GM12891 (cell line): ENCODE measurements at places on chromosomes 7 and 10.
A peak's percentile ranks its signal among the peaks of the same experiment; 100 is the strongest.

DNA sequence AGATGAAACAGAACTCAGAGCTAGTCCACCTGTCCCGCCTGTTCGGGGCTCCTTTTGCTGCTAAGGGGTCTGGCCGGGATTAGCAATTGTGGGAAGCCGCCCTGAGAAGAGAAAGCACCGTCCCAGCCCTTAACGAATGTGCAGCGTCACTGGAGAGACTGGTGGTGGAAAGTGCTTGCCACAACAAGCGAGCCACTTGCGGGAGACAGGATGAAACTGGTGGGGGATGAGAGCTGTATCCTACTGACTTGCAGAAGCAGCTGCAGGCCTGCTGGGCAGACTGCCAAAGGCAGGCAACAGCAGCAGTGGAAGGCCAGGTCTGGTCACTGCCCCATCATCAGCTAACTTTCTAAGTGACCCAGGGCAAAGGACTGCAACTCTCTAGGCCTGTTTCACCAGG, 95.4 kb downstream of the FAM53B start:
- no peak for DNase-seq

- no peak for DNase-seq
These were observed 248.1 kb downstream of the ELFN1 start for GRCh38 chr7:1918063-1918645.

DNA sequence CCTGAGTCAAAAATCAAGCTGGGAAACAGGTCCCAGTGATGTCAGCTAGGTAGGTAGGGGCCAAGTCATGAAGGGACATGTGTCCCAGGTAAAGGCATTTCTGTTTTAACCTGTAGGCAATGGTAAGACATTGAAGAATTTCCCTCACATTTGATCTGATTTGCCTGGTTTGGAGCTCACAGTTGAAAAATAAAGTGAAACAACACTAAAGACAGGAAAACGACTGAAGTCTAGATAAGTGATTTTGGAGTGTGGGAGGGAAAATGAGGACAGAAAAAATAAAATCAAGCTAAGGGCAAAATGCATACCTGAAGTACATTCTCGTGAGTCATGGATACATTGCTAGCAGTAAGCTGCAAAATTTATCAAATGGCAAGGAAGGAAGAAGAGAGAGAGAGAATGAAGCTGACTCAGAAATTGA, 169.9 kb downstream of the SKIDA1 start:
- DNase-seq = no peak

DNA sequence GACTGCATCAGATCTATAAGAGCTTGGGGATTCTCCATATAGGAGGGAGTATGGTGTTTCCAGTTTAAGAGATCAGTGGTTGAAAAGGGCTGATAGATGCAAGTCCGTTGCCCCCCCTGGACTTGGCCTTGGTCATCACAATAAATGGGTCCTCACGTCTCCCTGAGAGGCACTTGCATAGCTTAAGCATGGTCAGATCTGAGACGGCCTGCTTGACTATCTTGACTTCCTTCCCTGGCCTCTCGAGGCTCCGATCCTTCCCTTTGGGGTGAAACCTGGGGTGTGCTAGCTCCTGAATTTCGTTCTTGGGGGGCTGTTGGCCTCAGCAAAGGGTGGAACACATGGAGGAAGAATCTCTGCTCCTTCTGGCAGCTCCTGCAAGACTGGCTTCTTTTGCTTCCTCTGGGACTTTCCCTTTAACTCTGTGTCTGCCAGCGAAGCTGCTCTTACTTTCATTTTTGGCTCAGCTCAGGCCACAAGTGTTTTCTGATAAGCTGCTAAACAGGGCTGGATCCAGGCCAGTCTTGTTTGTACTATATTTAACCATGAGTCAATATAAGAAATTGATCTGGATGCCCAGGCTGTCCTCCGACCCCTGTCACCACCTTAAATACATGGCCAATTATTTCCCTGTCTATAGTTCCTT, 11.2 kb upstream of the ZNF485 start:
- no peak for DNase-seq

- DNase-seq = no peak
These were observed 124.3 kb upstream of the PPP2R2D start for GRCh38 chr10:131776496-131776895.

- no peak for DNase-seq
These were observed 31.7 kb downstream of the TFPI2 start for GRCh38 chr7:93858857-93859256.

DNA sequence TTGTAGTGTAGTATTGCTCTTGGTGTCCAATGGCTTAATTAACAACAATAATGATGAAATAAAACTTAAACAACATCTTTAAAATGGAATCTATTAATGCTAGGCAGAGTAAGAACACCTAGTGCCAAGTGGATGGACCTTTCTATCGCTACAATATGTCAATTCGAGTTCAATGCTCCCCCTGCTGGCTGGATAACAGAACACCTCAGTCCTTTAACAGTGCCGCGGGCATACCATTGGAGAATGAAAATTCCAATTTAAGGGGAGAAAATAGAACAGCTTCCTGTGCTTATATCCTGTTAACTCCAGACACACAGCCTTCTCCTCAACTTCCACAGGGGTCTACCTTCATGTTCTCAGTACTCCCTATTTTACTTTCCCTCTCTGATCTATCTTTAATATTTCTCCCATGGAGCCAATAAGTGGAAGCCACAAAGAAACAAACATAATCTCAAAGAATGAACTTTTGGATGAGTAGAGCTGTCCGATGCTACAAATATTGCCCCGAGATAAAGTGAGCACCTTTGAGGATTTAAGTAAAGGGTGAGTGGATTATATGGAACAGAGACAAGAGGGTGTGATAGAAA, 41.4 kb downstream of the COL1A2 start:
- peak; percentile 11 for DNase-seq

GRCh38 chr10:71523756-71524155, 127.0 kb downstream of the CDH23 start:
- no peak for DNase-seq

DNA sequence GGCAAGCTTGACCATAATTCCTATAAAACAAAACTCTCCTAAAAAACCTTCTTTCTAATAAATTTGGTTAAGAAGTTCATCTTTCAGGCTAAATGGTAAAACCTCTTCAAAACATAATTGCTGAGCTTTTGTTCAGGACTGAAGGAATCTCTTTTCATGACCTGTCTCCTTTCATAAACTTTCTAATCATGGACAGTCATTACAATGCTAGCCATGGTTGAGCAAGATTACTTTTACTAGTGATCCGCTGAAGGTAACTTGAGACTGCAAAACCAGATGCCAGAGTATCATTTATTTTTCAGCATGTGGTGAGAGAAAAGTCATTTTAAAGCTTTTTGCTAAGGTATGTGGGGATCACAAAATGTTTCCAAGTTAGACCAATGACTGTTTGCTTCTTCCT, 186.4 kb upstream of the RHOBTB1 start:
- DNase-seq = no peak

DNA sequence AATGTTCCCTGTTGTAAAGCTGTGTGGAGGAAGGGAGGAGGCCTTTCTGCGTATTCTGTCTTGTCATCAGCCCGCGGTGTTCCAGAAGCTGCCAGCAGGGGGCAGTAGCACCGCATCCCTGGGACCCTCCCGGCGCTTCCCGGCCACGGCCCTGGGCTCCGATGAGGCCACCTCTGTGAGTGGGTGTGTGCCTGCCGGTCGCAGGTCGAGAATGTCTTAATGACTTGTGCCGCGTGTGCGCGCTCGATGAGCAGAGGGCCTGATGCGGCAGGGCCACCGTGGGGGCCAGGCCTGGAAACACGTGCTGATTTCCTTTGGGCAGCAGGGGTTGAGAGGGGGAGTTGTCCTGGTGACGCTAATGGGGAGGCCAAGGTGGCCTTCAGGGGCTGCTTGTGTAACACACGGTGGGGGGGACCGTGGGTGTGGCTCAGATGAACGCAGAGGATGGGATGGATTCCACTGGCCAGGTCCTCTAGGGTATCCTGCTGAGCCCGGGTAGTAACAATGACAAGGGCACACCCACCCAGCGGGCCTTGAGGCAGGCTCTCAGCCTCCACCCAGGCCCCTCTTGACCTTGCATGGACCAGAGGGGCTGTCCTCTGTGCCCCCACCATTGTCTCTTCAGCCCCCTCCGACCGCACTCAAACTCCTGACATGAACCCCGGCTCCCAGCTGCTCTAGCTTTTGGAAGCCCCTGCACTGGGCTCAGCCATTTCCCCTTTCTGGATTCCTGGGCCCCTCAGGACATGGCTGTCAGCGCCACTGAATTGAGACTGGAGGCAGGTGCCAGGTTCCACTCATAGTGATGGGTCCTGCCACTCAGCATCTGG, 135.9 kb upstream of the PODXL start:
- no peak for DNase-seq

DNA sequence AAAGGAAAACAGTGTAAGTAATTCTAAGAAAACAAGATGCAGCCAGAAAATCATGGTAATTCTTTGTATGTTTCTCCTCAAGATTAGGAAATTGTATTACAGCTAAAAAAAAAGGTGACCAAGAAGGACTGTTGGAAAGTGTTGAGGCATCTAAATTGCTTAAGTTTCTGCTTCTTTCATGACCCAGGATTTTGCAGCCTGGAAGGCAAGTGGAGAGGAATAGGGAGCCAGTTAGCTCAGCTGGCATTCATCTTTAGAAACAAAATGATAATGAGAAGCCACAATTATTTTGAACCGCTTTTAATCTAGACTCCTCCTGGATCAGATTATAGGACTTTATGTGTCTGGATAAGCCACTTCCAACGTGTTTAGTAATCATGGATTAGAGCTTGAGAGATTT, 56.8 kb upstream of the TMEM229A start:
- DNase-seq = no peak

DNA sequence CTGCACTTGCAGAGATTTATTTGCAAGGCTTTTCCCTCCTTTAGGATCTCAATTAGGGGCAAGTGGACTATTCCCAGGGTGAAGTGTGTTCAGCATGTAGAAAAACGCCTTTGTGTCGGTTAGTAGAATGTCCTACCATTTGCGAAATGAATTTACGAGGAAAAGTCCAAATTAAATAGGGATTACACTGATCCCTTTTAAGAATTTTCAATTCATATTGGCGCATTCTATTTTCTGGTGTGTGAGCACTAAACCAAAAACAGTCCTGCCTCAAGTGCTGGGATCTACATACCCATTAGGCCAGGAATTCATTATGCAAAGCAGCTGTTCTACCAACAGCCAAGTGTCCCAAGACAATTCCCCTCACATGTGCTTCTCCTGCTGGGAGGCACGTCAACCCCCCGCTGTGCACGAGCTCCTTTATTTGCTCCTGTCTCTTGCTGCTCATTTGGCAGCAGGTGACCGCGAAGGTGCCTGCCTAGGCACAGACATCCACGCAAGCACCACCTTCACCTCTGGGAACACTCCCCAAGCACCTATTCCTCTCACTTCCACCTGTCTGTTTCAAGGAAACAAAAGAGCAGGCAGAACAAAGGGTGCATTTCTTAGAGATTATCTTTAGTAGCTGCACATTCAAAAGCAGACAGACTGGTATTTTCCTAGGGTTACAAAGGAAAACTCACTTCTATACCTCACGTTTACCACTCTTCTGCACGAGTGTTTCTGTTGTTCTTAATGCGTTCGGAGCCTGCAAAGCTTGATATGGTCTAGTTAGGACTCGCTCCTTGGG, 134.6 kb upstream of the FGFR2 start:
- DNase-seq = no peak

DNA sequence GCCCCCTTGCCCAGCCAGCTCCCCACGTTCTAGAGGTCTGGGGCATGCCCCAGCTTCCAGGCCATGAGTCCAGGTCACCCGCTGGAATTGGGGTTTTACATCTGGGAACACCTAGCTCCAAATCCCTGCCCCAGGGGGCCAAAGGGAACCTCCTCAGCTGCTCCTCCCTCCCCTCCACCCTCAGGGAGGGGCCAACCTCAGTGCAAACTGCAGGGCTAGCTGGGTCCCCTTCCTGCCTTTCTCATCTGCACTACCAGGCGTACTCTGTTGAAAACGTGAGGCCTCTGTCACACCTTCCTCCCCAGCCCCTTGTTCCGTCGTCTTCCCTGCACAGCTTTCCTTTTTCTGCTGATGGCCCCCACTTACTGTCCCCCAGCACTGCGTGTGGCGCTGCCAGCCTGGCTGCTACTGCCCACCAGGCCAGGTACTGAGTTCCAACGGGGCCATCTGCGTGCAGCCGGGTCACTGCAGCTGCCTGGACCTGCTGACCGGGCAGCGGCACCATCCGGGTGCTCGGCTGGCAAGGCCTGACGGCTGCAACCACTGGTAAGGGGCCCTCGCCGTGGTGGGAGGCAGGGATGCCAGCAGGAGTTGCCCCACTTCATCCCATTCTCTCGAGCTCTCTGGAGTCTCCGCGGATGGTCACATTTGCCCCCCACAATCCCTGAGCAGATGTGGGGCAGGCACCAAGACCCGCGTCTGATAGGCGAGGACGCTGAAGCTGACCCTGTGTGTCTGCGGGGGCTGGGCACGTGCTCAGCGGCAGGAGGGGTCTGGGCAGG, 24.7 kb upstream of the ZNF862 start:
- DNase-seq = no peak
